ENCODE measurements at places on chromosomes 2 and 18.

DNA sequence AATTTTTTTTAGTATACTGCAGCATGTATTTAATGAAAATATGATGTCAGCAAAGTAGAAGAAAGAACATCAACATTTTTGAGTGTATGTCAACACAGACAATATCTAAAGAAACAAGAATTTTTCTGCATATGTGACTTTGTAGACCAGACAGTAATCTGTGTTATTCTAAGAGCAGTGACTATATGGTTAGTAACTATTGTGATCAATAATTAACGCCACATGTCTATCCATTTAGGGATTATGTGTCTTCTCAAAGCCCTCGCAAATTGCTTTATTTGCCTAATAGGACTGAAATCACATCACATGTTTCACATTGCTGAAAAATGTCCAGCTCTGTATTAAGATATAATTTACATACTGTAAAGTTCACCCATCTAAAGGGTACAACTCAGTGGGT lies 107.8 kb downstream of the GFPT1 start:
- no peak for DNase-seq

- DNase-seq: no peak
These were observed 15.0 kb downstream of the RTTN start for GRCh38 chr18:70190529-70190928.

GRCh38 chr2:13676269-13676668 lies 956.2 kb upstream of the LRATD1 start:
- no peak for DNase-seq

GRCh38 chr2:31138037-31138962 lies at the start of gene GALNT14:
Gene GALNT14, minus strand, starts transcription at chr2:31138440. Its CDS starts 354 bp downstream, at chr2:31138086.
- DNase-seq: peak; percentile 32

DNA sequence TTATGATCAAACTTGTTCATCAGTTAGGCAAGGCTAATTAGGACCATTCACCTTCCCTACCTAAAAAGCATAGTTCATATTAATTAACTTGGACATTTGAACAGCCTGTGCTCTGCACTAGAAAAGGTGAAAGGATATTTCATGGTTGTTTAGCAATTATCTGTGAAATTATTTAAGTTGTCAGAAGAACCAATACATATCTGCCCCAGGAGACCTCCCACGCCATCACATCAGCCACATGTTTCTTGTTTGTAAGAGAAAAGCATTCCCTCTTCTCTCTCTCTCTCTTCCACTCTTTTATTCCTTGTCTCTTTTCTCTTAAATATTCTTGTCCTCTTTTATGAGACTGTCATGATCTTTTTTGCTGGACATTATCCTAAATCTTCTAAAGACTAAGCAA lies 282.0 kb upstream of the RND3 start:
- DNase-seq: no peak

DNA sequence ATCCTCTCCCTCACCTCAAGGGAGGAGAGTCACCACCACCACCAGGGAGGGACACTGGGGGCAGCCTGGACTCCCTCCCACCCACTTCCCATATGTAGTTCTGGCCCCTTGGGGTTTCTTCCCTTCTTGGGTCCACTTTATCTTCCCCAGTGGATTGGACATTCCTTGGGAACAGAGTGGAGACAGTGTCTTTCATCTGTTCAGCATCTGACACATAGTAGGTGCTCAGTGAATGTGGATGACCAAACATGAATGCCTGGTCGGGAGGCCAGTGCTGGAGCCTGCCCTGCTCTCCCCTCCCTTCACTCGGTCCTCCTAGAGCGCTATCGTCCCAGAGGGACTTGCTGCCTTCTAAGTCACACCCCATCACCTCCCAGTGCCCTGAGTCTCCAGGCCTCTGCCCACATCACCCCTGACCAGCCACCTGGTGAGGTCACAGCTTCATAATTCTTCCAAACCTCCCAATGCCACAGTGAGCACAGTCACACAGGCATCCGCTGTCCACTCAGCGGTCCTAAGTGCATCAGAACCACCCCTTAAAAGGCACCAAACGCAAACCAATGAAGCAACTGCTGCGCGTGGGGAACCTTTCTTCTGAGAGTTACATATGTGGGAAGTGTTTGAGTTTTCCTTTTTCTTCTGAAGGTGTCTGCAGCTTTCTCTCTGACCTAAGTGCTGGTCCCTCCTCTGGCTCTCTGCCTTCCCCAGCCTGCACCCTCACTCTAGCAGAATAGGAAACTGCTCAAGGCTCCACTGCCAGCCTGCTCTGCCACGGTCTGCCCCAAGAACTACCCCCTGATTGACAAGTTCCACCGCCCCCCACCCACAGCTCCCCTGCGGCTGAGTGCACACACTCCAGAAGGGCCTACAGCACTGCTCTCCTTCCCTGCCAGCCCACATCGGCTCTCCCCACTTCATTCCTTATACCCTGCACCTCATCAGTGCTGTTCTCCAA lies 7.2 kb upstream of the SFXN5 start:
- DNase-seq: no peak

GRCh38 chr2:8412082-8412481 lies 269.8 kb upstream of the ID2 start:
- no peak for DNase-seq

DNA sequence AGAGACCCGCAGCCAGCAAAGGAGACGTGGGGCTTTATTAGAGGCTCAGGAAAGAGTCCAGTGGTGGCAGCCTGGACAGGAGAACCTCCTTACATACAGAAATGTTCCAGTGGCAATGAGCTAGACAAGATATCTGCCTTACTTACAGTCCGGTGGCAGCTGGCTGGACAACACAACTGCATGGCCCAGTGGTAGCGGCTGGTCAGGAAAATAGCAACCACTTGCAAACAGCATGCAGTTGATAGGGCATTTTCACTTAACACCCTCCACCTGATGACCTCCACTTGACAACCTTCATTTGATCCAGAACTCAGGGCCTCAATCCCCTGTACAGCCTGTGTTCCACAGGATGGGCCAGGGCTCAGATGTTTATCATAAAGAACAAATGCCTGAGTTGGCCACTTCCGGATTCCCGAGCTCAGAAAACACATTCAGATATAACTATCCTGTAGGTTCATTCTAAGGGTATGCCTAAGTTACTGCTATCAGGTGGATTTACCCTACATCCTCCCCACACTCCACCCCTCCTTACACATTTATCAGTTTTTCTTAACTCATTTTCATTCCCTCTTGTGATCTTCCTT lies 63.3 kb upstream of the ITPRID2 start:
- no peak for DNase-seq

DNA sequence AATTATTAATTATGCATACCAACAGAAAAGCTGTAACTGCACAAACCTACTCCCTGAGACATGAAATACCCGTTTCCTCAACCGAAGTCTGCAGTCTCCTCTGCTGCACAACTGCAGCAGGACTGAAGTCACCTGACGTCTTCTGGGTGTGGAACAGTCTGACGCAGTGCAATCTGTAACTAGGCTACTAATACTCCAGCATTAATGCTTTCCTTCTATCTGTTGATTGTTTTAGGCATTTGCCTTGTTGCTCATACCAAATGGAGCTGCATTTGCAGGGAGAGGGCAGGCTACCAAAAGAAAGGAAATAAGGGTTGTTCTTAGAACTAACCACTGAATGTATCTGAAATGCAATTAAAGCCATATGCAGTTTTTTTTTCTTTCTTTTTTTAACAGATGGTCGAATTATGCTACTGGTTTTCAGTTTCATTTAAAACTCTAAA lies 40.1 kb downstream of the RTN4 start:
- peak; percentile 9 for DNase-seq

DNA sequence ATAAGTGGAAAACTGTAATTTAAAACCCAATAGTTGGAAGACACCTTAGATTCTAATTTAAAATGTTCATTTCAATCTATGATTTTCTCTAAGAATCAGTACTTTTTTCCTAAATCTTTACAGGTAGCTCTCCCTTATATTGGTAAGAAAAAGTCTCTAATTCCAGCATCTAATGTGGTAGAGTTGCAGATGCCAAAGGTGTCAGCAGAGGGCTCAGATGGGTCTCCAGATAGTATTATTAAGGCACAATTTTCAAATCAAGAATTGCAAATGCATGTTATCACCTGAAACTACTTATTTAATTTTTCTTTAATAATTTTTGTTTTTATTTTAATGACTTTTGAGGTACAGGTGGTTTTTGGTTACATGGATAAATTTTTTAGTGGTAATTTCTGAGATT lies 25.5 kb upstream of the ITGA4 start:
- no peak for DNase-seq

DNA sequence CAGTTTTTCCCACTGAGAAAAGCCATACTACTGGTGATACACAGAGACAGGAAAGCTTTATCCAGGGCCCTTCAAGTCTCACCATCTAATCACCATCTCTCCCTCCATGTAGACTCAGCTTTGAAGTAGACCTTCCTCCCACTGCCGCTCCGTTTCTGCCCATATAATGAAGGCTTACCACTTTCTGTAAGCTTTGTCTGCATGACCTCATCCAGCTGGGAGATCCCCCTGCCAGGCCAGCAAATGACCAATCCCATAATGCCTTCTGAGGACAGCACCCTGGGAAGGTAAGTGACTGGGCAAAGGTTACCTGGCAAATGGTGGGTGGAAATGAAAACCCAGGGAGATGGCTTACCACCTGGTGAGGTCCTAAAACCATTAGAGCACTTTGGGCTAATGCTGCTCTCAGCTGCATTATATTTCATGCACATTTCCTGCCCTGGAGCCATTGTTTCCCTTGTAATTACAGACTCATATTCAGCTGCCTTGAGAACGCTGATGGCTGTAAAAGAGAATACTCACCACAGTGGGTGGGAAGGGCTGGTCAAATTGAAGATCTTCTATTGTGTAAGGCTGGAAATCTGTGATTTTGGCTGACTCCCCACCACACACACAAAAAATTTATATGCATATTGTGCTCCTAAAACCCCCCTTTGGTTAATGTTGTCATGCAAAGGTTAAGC lies 350.7 kb upstream of the SYT4 start:
- DNase-seq: no peak

DNA sequence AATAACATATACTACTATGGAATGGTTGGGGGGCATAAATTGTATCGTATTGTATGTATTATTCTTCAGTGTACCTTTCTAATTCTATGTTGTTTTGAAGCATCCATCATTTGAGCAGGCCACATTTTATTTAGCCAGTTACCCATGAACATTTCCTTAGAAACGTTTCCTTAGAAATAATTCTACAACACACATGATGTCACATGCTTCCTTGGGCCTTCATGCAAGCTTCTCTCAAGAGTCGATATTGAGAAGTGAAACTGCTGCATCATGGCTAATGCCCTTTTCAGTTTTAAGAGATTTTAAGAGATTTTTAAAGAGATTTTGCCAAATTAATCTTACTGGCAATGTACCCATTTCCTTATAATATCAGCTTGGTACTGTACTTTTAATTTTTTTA lies 63.9 kb downstream of the ALPK2 start:
- no peak for DNase-seq

DNA sequence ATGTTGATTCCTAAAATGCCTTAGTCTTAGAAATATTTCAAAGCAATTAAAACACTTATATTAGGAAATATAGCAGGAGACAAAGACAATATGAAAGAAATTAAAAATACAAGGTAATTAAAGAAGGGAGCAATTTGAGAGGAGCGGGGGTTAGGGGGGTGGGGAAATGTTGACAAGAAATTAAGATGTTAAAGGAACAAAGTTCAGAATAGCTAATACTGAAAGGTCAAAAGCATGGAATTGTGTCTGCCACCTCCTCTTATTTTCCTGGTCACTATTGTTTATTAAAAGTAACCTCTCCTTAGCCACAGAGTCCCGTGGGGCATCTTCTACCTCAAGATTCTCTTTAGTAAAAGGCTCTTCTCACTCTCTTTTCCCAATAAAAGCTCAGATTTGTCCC lies 244.1 kb downstream of the MREG start:
- no peak for DNase-seq

DNA sequence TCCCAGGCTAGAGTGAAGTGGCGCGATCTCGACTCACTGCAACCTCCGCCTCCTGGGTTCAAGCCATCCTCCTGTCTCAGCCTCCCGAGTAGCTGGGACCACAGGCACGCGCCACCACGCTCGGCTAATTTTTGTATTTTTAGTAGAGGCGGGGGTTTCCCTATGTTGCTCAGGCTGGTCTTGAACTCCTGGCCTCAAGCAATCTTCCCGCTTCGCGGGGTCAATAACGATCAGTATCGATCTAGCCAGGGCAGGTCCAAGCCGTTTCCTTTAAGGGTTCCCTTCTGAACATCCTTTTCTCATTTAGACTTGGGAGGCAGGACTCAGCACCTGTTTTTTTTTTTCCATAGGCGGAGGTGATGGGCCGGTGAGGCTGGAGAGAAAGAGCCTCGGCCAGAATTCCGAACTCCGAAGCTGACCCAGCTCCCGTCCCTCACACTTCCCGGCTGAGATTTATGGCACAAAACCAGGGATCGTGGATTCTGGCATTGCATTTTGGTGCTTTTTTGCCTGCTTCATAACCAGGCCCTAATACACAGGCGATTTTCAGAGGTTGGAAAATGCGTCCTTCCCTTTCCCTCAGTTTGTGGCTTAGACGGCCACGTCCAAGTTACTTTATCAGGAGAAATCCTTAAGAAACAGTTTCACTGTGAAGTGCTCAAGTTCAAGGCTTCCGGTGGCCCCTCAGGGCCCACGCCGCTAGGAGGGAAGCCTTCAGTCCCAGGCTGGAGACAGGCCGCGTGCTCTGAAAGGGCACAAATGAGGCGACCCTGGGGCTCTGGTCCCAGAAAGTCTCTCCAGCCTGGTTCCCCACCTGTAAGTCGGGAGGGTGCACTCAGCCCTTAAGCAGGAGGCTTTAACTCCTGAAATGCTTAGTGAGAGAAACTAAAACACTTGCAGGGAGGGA lies 998 bp upstream of the SLC66A3 start:
- no peak for DNase-seq

GRCh38 chr2:148483665-148484064 lies 160.9 kb upstream of the EPC2 start:
- DNase-seq: no peak

- no peak for DNase-seq
These were observed 11.2 kb downstream of the KIAA2012 start for GRCh38 chr2:202084265-202084664.

GRCh38 chr18:9082711-9083510 lies 19.6 kb upstream of the NDUFV2 start:
- DNase-seq: no peak

GRCh38 chr2:17747684-17748452 lies 5.7 kb downstream of the SMC6 start:
- no peak for DNase-seq

GRCh38 chr2:69755862-69756467 lies 14.0 kb downstream of the ANXA4 start:
- DNase-seq: no peak

- DNase-seq: no peak
These were observed 126.5 kb downstream of the AFF3 start for GRCh38 chr2:100015849-100016248.

DNA sequence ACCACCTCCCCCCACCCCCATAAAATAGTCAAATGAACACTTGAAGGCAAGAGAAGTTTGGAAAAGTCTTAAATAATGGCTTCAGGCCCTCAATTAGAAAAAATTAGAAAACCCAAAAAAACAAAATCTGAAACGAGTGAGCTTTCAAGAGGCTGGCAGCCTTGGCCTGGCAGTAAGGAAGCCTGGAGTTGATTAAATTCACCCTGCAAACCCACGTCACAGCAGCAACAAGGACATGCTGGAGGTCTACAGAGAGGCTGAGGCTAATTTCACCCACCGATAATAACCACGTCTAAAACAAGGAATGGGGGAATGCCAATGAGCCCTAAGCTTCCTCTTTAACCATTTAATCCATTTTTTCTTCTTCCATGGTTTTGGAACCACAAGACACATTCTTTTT lies 122.7 kb upstream of the SMAD7 start:
- no peak for DNase-seq

- peak; percentile 79 for DNase-seq
These were observed at the start of gene ADI1 for GRCh38 chr2:3519255-3520205. Gene ADI1, minus strand, starts transcription at chr2:3519531. Its CDS starts 44 bp downstream, at chr2:3519487.

GRCh38 chr2:130183512-130184373 lies 1.7 kb downstream of the MZT2B start:
- DNase-seq: no peak

GRCh38 chr2:8885449-8886201 lies 48.2 kb upstream of the KIDINS220 start:
- DNase-seq: no peak
